ENCODE measurements at places on chromosomes 11 and 22.

GRCh38 chr11:39910087-39910486, 1549.4 kb downstream of the LRRC4C start:
- no peak for DNase-seq

- DNase-seq = peak; percentile 83
Measured at GRCh38 chr11:62555464-62556107, 9.0 kb upstream of the AHNAK start.

DNA sequence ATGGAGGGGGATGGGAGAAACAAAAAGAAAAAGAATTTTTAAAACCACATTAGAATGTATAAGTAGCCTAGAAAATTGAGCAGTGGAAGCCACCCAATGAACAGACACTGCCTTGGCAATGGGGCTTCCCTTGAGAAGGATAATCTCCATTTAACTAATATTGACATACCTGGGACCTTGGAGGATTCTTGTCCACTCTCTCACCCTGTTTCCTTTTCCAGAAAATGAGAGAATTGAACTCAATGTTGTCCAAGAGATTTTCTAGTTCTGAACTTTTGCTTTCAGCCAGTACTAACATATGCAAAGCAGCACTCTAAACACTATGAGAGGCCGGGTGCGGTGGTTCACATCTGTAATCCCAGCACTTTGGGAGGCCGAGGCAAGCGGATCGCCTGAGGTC, 524 bp downstream of the MS4A8 start:
- DNase-seq = no peak

GRCh38 chr22:40509401-40510134, 127.0 kb downstream of the MRTFA start:
- no peak for DNase-seq

GRCh38 chr11:97548280-97548679, 1158.5 kb downstream of the JRKL start:
- DNase-seq = no peak

- no peak for DNase-seq
Measured at GRCh38 chr11:128827191-128827893, 39.8 kb downstream of the KCNJ1 start.

DNA sequence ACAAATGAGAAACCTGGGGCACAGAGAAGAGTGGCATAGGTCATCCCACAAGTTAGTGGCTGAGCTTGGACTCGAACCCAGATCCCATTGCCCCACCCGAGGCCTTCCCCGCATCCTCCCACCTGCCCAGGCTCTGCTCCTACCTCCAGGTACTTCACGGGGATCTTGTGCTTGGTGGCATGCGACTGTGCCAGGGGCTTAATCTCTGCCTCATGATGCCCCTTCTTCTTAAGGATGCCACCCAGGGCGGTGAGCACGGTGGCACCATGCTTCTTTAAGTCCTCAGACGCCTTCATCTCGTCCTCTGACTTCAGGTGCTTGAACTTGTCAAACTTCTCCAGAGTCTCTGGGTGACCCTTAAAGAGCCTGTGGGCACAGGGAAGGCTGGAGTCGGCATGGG, 6.4 kb downstream of the MB start:
- no peak for DNase-seq

DNA sequence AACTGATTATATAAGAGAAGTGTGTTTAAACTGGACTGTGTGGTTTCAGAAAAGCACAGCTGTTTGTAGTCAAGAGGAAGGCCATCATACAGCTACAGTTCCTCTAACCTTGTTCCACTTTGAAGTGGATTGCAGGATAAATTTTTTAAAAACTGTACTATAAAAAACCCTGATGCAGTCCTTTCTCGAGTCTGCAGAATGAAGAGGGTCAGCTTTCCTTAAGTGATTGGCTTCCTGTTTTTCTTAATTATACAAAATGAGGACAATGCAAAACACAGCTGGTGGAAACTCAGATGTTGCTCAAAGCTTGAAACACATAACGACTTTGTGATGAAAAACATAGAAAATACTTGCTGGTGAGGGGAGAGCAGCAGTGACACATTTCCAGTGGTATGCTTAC, 1060.5 kb downstream of the DLG2 start:
- no peak for DNase-seq

DNA sequence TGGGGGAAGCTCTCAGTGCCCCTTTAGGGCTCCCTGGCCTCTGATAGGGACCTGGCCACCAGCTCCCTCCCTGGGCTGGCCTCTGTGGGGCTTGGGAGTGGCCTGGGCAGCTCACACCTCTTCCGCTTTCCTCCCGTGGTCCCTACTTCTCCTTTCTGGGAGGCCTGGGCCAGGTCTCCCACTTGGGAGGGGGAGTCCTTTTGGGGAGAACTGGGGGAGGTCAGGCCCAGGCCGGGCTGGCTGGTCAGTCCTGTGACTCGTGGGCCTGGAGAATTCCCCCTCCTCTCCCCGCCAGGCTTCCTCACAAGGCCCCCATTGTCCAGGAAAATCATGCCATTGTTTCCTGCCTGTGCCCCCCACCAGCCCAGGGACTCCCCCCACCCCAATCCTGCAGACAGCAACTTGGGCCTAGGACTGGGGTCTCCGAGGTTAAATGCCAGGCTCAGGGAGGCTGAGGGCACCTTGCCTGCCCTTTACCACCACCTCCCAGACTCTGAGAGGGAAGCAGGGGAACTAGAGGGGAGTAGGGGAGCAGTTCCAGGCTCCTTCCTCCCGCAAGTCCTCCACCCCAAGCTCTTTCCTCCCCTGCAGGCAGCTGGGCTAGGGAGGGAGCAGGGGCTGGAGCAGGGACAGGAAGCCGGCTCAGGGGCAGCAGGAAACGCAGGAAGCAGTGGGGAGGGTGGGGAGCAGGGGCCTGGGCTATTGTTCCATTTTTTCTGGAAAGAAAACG, 2.8 kb downstream of the MAP3K11 start:
- DNase-seq = no peak

GRCh38 chr11:93485983-93486382, 57.2 kb downstream of the SMCO4 start:
- no peak for DNase-seq

- DNase-seq = no peak
Measured at GRCh38 chr11:117428856-117429229, 101.2 kb downstream of the CEP164 start.

GRCh38 chr11:66071381-66071801, 1.3 kb downstream of the PACS1 start:
- DNase-seq = no peak

GRCh38 chr11:3056296-3057068, 741 bp downstream of the CARS1 start:
- DNase-seq = no peak

- DNase-seq = peak; percentile 47
Measured at GRCh38 chr11:61654397-61654829, 25.8 kb upstream of the DAGLA start.

- DNase-seq = no peak
Measured at GRCh38 chr11:62242021-62242420, at the start of gene SCGB1D2. SCGB1D2 (plus strand) TSS chr11:62242239; CDS start chr11:62242308, 69 bp downstream.

DNA sequence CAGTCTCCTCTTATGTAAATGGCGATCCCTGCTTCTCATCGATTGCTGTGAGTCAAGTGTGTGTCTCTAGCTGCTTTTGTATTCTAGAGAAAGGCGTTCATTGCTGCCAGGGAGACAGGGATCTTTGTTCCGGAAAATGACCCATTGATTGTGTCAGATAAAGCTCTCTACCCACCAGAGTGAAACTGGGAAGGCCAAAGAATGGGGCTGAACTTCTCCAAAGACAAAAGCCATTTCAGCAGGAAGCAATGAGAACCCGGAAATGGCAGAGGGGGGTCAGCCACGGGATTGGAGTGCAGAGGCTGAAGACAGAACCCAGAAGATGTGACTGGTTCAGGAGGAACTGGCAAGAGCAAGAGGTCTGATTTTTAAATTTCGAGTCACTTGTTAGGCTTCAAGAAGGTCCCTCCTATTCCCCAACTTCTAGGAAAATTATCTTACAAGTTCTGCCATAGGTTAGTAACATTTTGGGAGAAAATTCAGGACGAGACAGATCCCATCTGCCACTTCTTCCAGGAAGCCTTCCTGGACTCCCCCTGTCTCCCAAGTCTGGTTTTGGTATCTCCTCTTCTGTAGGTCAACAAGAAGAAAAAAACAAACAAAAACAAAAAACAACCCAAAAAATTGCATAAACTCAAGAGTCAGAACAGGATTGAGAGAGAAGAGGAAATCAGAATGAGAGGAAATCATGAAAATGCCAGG, 110.6 kb downstream of the NECTIN1 start:
- no peak for DNase-seq

GRCh38 chr11:12235947-12236743, 125.8 kb downstream of the MICAL2 start:
- peak; percentile 69 for DNase-seq

GRCh38 chr11:120217941-120218694, 7.3 kb downstream of the OAF start:
- DNase-seq = no peak

GRCh38 chr11:6061475-6061874, 30.9 kb upstream of the OR56A1 start:
- no peak for DNase-seq

DNA sequence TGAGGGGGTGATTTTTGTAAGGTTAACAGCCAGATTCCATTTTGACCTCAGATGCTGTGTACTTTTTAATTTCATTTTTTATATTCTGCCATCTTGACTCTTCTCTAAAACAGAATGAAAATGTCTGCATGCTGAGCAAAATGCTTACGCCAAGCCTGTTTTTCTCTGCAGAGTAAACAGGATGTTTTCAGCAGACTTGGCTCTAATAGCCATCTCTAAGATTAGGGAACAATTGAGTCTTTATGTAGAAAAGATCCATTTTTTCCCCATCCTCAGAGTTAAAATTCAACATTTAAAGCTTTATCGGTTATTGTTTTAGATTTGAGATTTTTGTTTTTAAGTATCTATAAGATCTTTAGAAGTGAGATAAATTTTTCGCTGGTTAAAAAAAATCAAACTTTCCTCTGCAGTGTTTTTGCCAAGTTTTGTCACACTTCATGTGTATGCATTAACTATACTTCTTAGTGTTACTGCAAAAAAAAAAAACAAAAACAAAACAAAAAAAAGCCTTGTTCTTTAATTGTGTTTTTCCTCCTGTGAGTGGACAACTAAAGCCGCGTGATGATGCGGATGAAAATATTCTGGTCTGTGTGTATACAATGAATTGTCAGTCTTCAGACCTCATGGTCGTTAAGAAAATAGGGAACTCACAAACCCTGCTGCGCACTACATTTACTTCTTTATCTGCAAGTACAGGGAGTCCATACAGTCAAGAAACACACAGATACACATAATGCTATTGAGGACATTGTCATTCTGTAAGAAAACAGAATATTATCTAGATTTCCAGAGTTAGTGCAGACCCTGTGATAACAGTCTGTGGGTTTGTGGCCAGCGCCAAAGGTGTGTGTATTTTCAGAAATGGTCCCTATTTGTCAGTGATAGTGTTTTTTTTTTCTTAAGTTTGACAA, 17.5 kb upstream of the ADSL start:
- no peak for DNase-seq

DNA sequence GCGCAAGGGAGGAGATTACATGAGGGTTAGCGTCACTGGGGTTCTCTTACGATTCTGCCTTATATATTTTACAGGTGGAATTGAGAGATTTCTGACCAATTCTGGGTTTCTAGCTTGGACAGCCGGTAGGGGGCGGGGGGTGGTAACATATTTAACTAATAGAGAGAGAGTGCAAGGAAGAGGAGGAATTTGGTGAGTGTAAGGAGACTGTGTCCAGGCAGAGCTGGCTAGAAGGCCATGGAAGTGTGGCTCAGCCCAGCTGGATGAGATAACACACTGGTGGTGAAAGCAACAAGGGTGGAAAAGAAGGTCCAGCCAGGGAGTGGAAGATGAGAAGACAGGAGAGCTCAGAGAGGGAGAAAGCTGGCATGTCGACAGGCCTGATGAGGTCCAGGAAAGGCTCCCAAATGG, 56.5 kb downstream of the ST3GAL4 start:
- DNase-seq = no peak

DNA sequence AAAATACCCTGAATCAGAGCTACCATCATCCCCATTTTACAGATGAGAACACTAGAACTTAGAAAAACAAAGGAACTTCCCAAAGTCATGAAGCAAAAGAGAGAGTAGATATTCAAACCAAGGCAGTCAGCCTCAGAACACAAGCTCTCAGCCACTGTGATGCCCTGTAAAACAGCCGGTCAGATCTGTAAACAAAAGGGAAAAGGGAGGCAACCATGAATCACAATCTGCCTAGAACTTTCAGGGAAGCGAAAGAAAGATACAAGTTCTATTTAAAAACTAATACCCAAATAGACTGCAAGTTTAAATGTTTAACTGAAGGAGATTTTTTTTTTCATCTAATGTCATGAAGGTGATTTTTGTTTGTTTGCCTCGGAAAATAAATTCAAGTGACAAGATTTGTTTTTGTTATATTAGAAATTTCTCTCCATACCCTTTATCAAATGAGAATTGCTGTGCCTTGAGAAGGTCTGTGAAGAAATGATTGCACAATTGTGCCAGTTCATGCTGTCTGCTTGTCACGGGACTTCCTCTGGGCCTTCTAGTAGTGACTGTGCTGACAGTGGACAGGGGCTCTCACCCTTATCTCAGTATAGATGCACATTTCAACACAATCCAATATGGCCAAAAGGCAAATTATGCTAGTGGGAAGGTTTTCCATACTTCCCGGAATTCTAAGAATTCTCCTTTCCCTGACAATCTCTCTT, 11.7 kb downstream of the SAA1 start:
- DNase-seq = no peak

GRCh38 chr11:30018495-30018894, 1.7 kb upstream of the KCNA4 start:
- no peak for DNase-seq

DNA sequence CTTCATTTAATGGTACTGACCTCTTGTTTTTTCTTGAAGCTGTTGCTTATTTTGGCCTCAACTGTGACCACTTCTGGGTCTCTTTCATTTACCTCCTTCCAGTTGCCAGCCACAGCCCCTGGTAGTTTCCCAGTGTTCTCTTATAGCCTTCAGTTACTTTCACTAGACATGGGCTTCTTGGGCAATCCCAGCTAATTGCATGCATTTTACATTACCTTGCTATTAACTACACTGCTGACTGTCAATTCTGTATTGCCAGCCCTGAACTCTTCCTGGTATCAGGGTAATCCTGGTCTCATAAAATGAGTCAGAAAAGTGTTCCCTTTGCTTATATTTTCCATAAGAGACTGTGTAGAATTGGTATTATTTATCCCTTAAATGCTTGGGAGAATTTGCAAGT, 195.8 kb upstream of the LARGE1 start:
- no peak for DNase-seq

DNA sequence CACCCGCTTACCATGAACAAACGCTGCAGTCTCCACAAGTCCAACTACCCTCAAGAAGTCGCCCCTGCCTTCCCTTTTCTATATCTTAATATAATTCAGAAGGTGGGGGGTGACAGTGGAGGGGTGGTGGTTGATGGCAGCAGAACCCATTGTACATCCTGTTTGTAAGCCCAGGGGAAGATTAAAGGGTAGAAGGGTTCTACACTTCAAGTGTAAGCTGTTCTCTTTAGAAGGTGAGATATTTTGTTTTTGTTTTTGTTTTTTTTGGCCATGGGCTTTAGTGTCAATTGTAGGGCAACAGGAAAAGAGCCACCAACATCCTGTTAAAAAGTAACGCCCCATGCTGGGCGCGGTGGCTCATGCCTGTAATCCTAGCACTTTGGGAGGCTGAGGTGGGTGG, 34.9 kb upstream of the RRAS2 start:
- DNase-seq = no peak

Data from KG1 (cell line).